ENCODE measurements at places on chromosomes 7 and 10. TPM values are rescaled to one million over a fixed set of nuclear protein-coding genes. Genes with fewer than 3 reads are reported as not detected.

Gene NUPR2
- total RNA-seq, result not detected

Gene SYT15B
- not detected for total RNA-seq

Gene MALSU1
- total RNA-seq, result 49.8 TPM

Gene CAMK2B
- total RNA-seq, result 0.10 TPM

Gene SFTPD
- total RNA-seq, result not detected

Gene VWA2
- not detected for total RNA-seq

Gene OPN1SW
- total RNA-seq, result not detected

Gene PNLIPRP3
- not detected for total RNA-seq

Gene IFIT3
- 74.5 TPM for total RNA-seq

Gene GNGT1
- total RNA-seq, result not detected

Gene VIPR2
- 0.23 TPM for total RNA-seq

Gene C10orf90
- not detected for total RNA-seq

Gene BCAP29
- total RNA-seq, result 52.5 TPM
